ENCODE measurements at places on chromosomes 1 and 21. TPM values are rescaled to one million over a fixed set of nuclear protein-coding genes. Genes with fewer than 3 reads are reported as not detected.

The TMEM79 gene
- 5.1 TPM for total RNA-seq

GRCh38 chr1:236451796-236452373, 57.8 kb downstream of the EDARADD start:
- DNase-seq: no peak
- peaks cover 9% of the 10 kb centered on the region for H3K36me3 ChIP-seq
- no peak overlapping the region for H3K27ac ChIP-seq
- peaks cover 6% of the 10 kb centered on the region for H3K4me1 ChIP-seq

DNA sequence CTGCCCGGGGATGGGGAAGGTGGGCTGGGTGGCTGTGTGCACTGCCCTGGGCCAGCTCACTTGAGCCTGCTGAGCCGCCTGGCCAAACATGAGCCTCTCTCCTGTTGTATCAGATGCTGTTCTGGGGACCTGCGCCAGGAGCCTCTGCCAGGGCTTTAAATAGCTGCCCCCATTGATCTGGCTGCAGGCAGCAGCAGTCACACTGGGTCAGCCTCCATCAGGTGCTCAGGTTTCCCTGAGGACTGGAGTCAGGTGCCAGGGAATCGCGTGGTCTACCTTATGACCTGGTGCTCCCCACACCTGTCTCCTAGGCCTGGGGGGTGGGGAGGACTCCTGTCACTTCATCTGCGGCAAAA, 700 bp upstream of the CCDC28B start:
- no peak for DNase-seq
- H3K4me1 ChIP-seq: peaks cover 13% of the 10 kb centered on the region
- H3K27ac ChIP-seq: peak overlapping the region; percentile 31
- H3K4me3 ChIP-seq: peak overlapping the region; percentile 84
- no peaks in the 10 kb centered on the region for H3K27me3 ChIP-seq

- H3K4me1 ChIP-seq: peaks cover 17% of the 10 kb centered on the region
- H3K27me3 ChIP-seq: peaks cover 3% of the 10 kb centered on the region
- H3K36me3 ChIP-seq: peaks cover 2% of the 10 kb centered on the region
- no peak overlapping the region for H3K27ac ChIP-seq
Measured at GRCh38 chr21:46029186-46029924, 47.8 kb downstream of the COL6A1 start.

The FHAD1 gene
- total RNA-seq: 5.0 TPM
